ENCODE measurements at places on chromosomes 6 and 20.

- DNase-seq, result no peak
Observed at GRCh38 chr6:25907475-25908014, 22.9 kb downstream of the SLC17A2 start.

DNA sequence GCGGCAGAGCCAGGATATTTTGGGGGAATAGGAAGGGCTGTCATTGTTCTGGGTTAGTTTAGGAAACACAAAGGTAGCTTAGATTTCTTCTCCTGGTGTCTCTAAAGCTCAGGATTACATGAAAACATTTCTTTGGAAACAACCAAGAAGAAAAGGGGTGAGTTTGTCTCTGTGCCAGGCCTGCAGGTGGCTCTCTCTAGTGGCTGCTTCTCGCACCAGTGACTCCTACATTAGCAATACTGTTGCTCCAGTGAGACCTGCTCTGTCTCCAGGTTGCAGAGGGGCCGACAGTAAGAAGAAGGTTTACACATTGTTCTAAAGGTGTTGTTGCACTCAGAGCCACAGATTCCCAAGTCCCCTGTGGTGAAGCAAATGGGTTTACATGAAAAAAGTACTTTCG, 104.6 kb upstream of the GLP1R start:
- DNase-seq, result peak; percentile 1

DNA sequence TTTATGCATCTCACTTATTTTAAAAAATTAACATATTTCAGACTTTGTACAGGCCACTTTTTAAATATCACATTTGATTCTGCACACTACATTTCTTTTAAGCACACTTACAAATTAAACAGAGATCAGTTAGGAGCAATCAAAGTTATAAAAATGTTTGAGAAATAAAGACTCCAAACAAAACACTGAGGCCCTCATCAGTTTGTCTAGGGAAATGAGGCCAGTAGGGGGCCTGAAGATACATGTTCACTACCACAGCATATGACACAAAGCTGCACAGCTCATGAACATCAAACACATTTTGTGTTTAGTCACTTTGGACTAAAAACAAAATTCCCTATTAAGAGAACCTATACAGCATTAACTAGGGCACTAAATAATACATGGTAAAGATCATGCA, 180.5 kb downstream of the PDE7B start:
- DNase-seq, result no peak

DNA sequence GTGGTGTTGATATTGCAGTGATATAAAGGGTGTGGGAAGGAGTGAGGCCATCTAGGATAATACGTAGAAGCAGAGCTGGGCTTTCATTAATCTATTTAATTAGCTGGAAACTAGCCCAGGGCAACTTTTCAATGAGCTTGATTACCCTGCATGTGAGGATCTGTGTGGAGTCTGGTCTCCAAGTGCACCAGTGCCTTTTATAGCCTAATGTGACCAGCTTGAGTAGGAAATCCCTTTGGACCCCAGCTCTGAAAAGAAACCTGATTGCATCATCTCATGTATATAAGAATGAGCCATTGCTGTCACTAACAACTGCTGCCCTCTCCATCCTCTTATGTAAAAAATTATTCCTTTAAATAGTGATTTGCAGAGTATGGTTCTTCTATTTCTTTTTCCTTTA, 72.6 kb downstream of the CD109 start:
- DNase-seq, result no peak

GRCh38 chr6:168155821-168156741, 77.1 kb upstream of the FRMD1 start:
- DNase-seq, result no peak

GRCh38 chr20:53900380-53900999, 169.9 kb downstream of the BCAS1 start:
- DNase-seq, result no peak

DNA sequence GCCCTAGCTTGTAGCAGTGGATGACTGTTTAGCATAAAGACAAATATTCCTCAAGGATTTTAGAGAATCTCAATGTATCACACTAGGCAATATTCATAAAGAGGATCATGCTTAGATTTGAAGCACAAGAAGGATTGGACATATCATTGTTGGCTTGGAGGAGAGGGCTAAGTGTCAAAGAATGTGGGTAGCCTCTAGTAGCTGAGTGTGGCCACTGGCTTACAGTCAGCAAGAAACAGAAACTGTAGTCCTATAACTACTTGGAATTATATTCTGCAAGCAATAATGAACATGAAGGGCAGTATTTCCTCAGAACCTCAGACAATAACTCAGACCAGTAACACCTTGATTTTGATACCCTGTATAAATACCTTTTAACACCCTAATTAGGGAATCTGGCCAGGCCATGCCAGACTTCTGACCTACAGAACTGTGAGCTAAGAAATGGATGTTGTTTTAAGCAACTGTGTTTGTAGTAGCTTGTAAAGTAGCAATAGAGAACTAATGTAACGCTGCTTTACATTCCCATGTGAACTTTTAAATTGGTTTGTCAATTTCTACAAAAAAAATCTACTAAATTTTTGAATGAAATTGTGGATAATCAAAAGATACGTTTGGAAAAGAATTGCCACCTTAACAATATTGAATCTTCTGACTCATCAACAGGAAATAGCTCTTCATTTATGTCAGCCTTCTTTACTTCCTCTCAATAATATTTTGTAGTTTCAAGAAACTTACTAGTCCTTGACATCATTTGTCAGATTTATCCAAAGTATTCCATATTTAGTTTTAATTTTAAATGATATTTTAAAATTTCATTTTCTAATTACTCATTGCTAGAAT, 65.2 kb upstream of the RSPO3 start:
- no peak for DNase-seq

- no peak for DNase-seq
Observed at GRCh38 chr20:1901704-1902103, 6.5 kb downstream of the SIRPA start.

GRCh38 chr20:2320813-2321658, 25.2 kb downstream of the TGM3 start:
- DNase-seq, result no peak

- DNase-seq, result no peak
Observed at GRCh38 chr20:4435671-4436455, 285.8 kb upstream of the PRND start.

All from NCI-H774 (cell line).